Stimulated activated CD8-positive, alpha-beta memory T cell treated with anti-CD3 and anti-CD28 coated beads, Interleukin-7, amount 100 ng/mL, for 1 hour (primary cell): ENCODE measurements at places on chromosomes 2 and 18.

DNA sequence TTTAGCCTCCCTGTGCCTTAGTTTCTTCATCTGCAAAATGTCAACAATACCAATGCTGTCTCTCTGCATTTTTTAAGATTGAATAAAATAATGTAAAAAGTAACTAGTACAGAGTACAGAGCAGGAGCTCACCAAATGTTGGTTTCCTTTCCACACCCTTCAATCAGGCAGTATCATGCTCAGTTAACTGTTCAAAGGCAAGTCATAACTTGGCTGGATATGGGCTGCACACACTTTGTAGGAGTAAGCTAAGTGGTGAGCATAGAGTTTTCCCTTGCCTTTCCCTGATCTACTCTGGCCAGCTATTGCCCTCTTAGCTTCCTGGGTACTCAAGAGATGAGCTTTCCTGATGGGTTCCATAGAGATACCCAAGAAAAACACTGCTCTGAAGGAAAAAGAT, 77.9 kb downstream of the CYBRD1 start:
- no peak for DNase-seq

GRCh38 chr2:220107380-220107791, 480.0 kb downstream of the SLC4A3 start:
- no peak for DNase-seq

DNA sequence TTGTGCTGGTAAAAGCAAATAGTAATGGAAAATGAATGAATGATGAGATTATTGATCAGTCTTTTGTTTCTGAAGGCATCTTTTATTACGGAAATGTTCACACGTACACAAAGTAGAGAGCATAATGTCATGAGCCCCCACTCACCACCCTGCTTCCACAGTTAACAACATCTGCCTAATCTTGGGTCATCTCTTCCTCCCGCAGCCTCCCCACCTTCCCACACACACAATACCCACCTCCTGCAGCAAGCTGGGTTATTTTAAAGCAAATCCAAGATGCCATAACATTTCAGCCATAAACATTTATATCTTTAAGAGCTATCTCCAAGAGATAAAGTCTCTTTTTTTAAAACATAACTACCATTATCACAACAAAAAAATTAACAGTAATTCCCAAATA, 36.3 kb downstream of the CYP27C1 start:
- no peak for DNase-seq

DNA sequence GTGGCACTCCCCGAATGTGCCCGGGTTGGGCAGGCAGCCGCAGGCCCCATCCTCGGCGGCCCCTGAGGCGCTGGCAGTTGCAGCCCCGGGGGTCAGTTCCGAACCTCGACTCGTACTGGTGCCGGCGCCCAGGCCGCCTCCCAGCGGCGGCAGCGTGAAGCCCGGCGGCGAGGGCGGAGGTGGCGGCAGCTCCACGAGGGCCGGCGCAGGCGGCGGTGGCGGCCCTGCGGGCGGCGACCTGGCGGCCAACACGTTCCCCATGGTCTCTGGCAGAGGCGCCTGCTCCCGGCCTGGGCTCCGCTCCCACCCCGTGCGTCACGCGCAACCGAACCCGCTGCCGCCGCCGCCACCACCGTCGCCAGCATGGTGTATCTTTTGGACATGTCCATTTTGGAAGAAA, 196.3 kb downstream of the CCDC74A start:
- no peak for DNase-seq

- DNase-seq: no peak
These were observed 40.5 kb downstream of the CAVIN2 start for GRCh38 chr2:191806396-191806795.

DNA sequence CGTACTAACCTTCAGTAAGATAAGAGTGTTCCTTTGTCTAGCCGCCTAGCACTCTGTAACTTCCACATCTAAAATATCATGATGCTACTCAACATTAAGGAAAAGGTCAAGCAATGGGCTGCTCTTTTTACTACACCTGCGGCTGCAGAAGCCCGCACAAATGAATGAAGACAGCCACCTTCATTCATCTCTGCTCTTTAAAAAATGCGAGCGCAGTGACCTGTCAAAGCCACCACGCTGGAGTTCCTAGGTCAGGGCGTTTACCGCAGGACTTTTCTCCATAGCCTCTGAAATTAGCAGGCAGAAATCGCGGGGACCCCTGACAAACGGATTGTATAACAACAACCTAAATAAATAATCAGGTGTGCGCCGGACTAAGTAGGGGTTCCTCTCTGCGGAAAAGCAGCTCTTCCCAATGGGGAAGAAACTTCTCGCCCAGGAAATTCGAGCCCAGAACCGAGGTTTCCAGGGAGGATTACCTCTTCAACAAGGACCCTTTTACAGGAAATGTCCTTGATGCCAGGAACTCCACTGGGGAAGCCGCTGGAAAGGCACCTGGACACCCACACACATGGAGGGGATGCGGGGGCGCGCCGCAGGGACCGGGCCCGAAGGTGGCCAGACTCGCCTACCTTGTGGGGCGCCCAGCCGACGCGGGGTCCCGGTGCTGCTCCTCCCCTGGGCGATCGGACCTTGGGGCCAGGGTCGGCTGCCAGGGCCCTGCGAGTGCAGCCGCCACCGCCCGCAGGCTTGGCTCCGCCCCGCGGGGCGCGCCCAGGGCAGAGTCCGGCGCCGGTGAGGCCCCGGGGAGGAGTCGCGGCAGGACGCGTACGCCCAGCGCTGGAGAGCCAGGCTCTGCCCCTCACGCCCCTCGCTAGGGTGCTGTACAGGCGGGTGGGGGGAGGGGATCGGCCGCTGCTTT, at the start of gene CCDC68:
Gene CCDC68, minus strand, starts transcription at position 758 of the 922 bp plus-strand sequence. CDS start 16,670 bp downstream, outside the sequence.
- no peak for DNase-seq

DNA sequence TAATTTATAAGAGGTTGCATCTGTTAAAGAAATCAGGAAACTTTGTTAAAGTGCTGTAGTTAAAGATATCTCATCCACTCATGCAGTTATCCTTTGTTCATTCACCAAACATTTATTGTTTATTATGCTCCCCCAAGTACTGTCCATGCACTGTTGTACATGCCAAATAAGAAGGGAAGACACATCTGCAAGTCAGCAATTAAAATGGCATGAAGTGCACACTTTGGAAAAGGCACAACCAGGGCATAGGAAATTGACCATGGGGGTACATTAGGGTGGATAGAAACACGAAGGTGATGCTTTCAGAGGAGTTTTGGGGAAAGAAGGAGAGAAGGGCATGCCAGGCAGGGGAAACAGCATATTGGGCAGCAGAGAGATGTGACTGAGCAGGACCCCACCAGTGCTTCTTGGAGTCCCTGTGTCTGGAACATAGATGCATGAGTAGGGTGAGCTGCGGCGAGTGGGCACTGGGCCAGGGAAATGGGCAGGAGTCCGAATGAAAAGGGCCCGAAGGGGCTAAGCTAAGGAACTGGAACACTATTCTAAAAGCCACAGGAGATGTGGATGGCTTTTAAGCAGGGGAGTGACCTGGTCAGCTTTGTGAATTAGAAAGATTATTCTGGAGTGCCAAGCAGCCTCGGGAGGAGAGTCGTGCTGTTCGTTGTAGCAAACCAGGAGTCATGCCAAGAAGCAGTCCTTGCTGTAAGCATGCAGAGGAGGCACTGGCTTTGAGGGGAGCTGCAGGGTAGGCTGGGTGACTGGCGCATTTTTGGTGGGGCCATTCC, 316.3 kb downstream of the AGPS start:
- no peak for DNase-seq

GRCh38 chr2:65402780-65403528, 29.4 kb downstream of the SPRED2 start:
- no peak for DNase-seq

DNA sequence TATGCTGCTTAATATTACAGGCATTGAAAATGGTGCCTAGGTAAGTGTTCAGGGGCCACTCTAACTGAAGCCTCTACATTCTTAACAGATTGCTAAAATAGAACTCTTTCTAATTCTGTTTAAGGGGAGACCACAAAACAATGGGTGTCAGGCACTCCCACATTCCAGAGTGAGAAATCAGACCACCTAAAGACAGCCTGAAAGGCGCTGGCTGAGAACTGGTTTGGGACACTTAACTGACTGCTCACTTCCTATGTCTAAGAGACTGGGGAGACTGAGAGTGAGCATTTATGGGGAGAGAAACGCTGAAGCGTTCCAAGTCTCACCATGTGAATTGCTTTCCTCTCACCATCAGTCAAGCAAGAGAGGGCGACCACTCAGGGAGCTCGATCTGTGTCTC, 108.8 kb upstream of the ITGB6 start:
- no peak for DNase-seq

DNA sequence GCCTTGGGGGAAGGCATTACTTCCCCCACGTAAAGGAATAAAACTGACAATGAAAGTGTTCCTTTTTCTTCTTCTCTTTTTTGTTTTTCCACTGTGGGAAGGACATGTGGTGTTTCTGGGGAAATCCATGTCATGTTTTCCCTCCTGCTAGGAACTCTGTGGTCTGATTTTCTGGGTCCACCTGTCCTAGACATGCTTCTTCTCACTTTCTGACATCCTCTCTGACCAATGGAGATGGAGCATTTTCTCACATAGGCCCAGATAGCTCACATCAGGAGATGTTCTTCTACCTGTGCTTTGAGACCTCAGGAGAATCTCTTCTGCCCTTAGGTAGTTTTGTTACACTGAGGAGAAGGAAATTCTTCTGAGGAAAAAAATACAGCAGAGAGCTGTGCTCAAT, 252.0 kb upstream of the SIX3 start:
- no peak for DNase-seq

DNA sequence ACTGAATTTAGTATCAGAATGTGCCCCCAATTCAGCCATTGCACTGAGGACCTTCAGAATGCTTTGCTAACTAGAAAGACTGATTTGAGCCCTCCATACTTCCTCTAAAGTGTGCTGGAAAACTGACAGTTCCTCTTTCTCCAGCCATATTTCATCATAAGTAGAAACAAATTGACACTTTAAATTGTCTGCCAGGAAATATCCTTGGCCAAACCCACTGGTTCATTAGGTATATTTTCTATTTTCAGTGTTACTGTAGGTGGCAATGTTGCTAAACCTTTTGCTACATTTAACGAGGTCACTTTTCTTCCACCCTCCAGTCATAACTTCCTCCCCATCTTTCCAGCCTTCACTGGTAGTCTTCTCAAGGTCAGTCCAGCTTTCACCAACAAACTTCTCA, 21.5 kb downstream of the SP5 start:
- no peak for DNase-seq

DNA sequence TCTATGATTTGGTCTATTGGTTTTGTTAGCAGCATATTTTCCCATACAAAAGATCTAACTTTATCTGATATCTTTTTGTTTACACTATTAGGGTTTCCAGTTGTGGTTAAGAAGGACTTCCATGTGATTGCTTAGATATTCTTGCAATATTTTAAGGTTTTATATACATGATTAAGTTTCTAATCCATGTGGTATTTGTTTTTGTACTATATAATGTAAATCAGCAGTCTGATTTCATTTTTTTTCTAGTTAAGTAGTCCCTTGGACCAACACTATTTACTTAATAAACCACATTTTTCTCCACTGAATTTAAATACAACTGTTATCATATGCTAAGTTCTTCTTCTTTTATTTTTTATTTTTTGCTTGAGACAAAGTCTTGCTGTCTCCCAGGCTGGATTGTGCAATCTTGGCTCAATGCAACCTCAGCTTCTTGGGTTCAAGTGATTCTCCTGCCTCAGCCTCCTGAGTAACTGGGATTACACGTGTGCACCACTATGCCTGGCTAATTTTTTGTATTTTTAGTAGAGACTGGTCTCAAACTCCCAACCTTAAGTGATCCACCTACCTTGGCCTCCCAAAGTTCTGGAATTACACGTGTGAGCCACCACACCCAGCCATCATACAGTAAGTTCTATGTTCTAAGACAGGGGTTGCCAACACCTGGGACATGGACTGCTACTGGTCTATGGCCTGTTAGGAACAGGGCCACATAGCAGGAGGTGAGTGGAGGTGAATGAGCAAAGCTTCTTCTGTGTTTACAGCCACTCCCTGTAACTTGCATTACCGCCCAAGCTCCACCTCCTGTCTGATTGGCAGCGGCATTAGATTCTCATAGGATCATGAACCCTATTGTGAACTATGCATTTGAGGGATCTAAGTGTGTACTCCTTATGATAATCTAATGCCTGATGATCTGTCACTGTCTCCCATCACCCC, 58.5 kb upstream of the RAB27B start:
- no peak for DNase-seq

DNA sequence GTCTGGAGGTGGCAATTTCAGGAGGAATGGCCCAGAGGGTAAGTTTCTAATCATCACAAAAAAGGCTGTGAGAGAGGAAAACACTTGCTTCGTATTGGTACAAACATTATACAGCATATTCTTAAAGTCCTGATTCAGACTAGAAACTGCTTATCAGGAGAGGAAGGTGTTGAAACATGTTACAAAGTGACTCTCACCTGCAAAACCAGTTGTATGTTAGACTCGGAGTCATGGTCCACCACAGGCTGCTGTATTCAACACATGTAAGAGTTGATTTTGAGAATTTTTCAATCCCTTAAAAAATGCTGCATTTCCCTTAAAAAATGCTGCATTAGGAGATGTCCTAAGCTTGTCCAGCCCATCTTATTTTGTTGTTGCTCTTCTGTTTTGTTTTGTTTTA, 61.5 kb downstream of the MBP start:
- no peak for DNase-seq

DNA sequence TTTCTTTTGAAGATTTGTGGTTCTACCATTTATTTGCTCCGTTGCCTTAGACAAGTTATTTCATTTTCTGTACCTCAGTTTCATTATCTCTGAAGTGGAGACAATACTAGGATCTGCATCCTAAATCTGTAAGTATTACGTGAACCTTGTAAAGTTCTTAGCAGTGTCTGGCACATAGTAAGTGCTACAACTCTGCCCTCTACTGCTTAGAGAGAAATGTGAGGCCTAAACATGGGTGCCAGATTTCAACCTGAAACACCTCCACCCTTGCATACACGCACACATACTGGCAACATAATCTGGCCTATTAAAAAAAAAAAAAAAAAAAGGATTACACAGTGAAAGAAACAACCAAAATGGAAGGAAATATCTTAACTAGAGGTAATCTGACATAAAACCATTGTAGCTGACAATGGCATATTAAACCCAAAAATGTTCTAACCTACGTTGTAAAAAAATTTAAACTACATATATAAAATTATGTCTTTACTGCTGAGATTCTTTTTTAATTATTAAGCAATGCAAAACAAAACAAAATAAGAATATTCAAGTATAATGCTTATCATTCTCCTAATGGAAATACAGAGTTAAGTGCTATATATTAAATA, 132.6 kb downstream of the MAP2 start:
- no peak for DNase-seq

DNA sequence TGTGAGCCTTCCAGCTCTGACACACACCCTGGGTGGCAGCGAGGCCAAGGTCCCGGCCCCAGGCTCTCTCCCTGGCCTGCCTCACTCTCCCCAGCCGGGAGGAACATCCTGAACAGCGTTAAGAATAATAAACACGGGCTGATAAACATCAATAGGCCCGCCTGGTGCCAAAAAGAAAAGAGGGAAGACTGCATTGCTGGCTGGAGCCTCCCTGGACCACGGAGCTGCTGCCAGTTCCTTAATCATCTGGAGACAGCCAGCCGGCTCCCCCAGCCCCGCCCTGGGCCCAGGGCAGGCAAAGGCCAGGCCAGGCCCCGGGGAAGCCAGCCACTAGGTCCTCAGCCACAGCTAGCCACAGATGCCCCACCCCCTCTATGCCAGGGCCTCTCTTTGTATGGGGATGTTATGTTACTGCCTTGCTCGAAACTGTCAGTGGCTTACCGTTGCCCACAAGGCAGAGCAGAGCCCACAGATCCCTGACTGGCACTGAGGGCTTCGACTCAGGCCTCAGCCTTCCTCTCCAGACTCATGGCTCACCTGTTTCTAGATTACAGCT, 293.7 kb downstream of the DYSF start:
- no peak for DNase-seq

- no peak for DNase-seq
These were observed 25.5 kb downstream of the CRACDL start for GRCh38 chr2:98910349-98911125.
